ENCODE measurements at places on chromosomes 11 and 22.
A peak's percentile ranks its signal among the peaks of the same experiment; 100 is the strongest.

GRCh38 chr22:40676644-40677043 lies 2.6 kb upstream of the MCHR1 start:
- DNase-seq: no peak

GRCh38 chr11:84721561-84721961 lies 905.6 kb downstream of the DLG2 start:
- no peak for DNase-seq

DNA sequence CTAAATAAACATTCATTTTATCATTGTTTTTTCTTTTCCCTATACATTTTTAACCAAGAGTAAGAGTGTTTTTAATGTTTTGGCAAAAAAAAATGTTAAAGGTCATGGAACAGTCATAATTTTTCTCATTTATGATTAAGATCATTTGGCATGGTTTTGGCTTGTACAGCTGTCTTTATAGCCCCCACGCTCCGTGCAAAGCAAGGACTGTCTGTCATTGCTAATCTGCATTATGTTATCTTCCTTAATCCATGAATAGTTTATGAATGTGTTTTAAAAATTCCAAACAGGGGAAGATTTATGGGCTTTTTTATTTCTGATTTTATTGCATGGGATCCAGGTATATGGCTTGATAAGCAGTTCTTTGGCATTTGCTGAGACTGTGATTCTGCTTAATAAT lies 28.1 kb downstream of the PGM2L1 start:
- DNase-seq: no peak

- no peak for DNase-seq
Measured at GRCh38 chr11:13629779-13630178, 38.7 kb upstream of the FAR1 start.

DNA sequence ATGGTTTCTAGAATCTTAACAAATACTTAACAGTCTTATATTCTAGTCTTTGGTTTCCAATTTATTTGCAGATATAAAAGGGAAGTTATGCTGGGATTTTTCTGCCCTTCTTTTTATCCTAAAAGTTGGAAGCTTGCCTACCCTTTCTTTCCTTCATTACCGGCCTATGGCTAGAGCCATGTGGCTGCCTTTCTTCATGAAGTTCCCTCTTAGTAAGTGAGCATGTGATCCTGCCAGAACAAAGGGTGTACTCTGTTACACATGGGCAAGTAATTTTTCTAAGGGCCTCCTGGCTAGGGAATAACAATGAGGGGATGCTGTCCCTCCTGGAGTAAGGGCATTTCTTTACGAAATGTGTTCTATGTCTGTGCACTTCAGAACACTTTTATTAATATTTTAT lies 252.1 kb upstream of the PITPNB start:
- no peak for DNase-seq

DNA sequence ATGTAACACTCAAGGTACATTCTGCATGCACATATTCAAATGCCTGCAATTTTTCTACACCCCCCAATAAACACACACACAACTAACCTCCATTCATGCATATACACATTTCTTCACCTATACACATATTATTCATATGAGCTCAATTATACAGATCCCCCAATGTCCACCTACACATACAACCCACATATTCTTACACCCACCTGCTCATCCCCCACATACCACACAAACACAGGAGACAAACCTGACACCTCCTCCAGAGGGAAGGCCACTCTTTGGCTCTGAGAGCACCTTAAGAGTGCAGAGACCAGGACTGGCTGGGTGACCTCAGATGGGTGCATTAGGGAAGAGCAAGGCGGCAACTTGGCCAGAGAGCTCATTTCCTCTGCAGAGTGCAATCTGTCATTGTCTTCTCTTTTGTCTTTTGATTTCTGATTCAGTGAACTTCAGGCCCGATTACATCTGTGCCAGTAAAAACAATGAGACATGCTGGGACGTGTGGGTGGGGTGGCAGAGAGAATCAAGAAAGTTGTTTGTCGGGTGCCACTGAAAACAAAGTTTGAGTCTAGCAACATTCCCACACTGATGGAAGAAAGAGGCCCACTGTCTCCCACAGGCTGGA lies 208.4 kb downstream of the NXPE2 start:
- DNase-seq: no peak

- no peak for DNase-seq
Measured at GRCh38 chr11:64753380-64754123, 6.2 kb downstream of the PYGM start.

- DNase-seq: no peak
Measured at GRCh38 chr22:37525073-37525745, 6.0 kb upstream of the CARD10 start.

GRCh38 chr11:73113426-73113825 lies 28.7 kb downstream of the FCHSD2 start:
- DNase-seq: no peak

DNA sequence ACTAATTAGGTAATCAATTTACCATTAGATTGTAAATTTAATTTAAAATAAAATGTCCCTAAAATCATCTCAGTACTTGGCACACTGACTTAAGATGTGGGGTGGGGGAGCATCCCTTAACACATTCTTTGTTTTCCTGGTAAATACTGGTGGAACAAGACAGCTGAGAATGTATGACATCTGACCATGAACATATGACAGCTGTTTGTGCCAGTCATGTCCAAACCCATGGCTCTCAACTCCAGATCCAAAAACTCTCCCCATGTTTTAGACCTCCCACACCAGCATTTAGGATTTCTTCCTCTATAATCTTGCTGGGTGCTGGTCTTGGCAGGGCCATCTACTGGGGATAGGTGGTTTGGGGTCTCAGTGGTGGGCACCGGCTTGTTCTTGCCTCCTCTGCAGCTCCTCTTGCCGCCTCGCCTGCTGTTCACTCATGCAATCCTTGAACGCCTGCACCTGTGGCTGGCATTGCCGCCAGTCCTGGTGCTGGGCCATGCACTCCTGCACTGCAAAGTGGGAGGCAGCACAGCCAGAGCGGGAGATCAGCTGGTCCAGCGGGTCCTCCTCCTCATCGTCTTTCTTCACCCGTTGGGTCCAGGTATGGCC lies 3.8 kb downstream of the COA4 start:
- DNase-seq: no peak

GRCh38 chr11:95999711-96000406 lies 76.0 kb upstream of the MTMR2 start:
- DNase-seq: no peak

DNA sequence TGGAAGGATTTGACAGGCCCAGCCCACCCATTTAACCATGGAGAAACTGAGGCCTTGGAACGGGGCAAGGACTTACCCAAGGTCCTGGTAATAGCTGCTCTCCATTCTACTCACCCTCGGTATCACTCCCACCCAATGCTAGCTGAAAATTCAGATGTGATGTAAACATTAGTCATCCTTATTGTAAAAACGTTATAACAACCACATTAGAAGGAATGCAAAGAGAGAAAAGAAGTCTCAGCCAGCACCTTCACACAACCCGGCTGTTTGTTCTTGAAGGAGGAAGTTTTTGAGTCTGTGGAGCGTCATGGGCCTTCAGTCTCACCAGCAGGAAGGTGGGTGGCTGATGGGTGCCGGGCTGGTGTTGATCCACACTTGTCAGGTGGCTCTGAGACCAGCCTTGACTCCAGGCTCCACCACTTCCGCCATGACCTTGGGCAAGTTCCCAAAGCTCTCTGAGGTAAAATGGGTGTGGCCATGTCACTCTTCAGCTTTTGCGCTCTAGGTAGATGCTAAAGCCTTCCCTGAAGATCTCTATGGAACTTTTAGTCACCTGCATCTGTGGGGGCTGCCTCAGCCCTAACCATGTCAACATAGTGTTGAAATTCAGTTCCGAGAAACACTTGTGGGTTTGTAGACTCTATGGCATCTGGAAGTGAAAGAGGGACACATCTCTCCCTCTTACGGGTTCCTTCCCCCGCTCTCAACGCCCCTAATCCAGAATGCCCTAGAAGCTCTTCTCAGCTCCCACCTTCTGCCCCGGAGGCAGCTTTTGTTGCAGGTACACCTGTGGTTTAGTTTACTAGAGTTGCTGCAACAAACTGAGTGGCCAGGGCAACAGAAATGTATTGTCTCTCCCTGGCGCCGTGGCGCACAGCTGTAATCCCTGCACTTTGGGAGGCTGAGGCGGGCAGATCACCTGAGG lies 14.8 kb downstream of the CD6 start:
- DNase-seq: no peak

GRCh38 chr22:42270510-42271190 lies at the start of gene TCF20:
Gene TCF20 (minus strand): TSS chr22:42270653. CDS start chr22:42215305, 55,348 bp downstream.
- no peak for DNase-seq

DNA sequence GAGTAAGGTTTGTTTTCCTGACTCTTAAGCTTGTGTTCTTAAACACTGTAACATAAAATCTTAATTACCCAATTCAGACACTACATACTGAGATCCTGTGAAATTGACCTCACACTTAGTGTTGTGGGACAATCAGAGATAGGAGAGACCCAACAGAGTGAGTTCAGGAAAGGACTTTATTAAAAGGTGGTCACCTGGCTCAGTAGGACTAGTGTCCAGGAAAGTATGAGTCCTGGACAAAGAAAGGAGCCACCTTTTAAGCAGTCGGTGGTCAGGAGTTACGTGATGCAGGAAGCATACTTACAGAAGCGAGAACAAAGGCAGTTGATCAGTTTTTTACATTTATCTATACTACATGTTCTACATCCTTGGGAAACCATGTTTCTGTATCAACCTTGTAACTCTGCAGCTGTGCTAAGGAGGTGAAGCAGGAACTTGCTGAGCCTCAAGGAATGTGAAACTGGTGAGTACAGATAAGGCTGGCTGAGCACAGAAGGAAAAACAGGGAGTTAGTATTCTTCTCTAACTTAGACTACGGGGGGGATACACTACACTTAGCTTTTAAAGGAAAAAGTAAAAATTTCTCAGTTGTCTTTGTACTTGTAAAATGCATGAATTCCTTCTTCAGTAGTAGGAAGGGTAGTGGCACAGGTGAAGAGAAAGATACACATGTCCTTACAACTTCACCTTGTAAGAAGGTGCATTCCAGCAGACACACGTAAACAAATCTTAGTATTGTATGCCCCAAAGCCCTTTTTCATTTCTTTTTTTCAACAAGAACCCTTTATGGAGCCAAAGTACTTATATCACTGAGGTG lies 15.1 kb downstream of the OR51E1 start:
- no peak for DNase-seq

GRCh38 chr11:27677108-27677507 lies 23.1 kb downstream of the BDNF start:
- DNase-seq: no peak

- no peak for DNase-seq
Measured at GRCh38 chr11:64055077-64055476, 19.3 kb downstream of the FLRT1 start.

DNA sequence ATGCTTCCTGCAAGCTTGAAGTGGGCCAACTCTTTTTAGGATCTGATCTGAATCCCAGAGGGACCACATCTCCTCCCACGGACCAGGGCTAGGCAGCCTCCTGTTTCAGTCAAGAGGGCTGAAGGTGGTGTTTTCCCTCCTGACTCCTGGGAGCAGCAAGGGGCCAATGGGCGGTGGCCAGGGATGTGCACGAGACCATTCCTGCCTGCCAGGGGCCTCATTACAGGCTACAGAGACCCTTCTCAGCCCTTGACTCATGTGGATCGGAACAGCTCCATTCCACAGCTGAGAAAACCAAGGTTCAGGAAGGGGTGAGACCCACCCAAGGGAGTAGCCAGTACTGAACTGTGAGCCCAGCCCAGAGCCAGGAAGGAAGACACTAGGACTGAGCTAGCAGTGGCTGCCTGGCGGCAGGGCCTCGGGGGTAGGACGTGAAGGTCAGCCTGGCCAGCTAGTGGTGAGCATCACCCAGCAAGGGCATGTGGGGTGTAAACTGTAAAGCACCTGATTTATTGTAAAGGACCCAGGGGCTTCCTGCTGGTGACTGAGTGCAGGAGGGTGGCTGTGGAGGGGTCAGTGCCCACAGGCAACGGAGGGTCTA lies 3.4 kb upstream of the P2RY6 start:
- no peak for DNase-seq

GRCh38 chr11:95404370-95404769 lies 173.4 kb upstream of the SESN3 start:
- no peak for DNase-seq

GRCh38 chr11:45930951-45931570 lies 8.6 kb downstream of the LARGE2 start:
- DNase-seq: no peak

GRCh38 chr11:63961608-63962412 lies 12.6 kb upstream of the COX8A start:
- DNase-seq: no peak

DNA sequence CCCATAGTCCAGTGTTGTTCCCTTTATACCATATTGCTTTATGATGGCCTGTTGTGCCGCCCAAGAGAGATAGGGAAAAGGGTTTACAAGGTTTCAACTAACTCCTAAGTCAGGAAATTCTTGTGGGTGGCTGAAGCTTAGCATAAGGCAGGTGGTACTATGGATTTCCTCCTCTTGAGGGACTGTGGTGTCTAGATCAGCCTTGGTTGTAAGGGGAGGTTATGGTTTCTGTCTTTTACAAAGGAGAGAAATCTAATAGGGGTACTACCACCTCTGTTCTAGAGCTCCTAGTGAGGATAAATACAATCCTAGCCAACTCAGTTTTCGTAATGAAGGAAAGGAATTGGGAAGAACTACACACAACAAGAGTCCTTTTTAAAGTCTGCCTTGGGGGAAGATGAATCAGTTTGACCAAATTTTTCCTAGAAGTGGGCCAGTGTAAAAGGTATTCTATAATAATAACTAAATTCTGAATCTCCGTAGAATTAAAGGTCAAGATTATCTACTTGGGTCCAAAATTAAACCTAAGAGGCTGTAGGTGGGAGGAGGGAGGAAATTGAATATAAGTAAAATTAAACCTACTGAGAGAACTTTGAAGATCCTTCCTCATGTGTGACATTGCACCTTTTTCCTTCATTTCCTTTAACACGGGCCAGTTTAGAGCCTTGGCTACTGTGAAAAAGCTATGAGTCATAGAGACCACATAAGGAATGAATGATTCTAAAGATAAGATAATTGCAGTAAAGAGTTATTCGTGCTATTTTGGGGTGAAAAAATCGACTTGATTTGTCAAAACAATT lies 17.2 kb downstream of the DLAT start:
- no peak for DNase-seq

- DNase-seq: peak; percentile 29
Measured at GRCh38 chr11:129861702-129862522, 33.5 kb downstream of the NFRKB start.

GRCh38 chr11:2196970-2197770 lies 25.6 kb upstream of the TH start:
- DNase-seq: peak; percentile 50

- DNase-seq: no peak
Measured at GRCh38 chr11:87574193-87574592, 536.5 kb downstream of the TMEM135 start.

- no peak for DNase-seq
Measured at GRCh38 chr11:25242928-25243327, 746.1 kb downstream of the LUZP2 start.

GRCh38 chr11:115191761-115192160 lies 312.5 kb downstream of the CADM1 start:
- no peak for DNase-seq

- no peak for DNase-seq
Measured at GRCh38 chr11:87035976-87036583, 1.7 kb upstream of the TMEM135 start.

- no peak for DNase-seq
Measured at GRCh38 chr11:122095681-122096262, 20.2 kb downstream of the BLID start.

All from iPS DF 6.9 (cell line).